CD4-positive, alpha-beta T cell treated with Interleukin-15 for 4 hours (primary cell): ENCODE measurements at places on chromosomes 5 and 9.

DNA sequence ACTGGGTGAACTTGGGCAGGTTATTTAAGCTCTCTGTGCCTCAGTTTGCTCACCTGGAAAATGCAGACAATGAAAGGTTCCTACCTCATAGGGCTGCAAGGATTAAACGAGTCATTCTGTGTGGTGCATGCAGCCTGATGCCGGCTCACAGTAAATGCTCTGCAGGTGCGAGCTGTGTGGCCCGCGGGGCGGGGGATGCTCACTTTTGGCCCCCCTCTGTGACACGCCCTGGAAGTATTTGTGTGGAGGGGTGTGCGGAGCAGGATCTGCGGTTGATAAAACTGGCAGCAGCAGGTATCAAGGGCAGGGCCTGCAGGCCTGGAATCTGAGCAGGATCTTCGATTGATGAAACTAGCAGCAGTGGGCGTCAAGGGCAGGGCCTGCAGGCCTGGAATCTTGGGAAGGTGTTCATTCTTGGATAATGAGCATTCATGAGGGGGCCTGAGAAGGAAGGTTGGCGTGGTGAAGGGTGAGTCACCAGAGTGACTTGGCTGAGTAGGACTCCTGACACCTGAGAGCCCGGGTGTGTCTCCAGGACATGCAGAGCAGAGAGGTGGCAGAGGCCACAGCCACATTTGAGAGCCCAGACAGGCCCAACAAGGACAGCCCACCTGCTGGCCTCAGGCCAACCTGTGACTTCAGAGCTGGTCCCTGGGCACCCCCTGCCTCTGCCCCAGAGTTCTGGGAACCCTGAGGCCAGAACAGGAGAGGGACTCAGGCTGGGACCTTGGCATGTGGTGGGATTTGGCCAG is 11.9 kb downstream of the UNC5A start:
- DNase-seq = no peak

DNA sequence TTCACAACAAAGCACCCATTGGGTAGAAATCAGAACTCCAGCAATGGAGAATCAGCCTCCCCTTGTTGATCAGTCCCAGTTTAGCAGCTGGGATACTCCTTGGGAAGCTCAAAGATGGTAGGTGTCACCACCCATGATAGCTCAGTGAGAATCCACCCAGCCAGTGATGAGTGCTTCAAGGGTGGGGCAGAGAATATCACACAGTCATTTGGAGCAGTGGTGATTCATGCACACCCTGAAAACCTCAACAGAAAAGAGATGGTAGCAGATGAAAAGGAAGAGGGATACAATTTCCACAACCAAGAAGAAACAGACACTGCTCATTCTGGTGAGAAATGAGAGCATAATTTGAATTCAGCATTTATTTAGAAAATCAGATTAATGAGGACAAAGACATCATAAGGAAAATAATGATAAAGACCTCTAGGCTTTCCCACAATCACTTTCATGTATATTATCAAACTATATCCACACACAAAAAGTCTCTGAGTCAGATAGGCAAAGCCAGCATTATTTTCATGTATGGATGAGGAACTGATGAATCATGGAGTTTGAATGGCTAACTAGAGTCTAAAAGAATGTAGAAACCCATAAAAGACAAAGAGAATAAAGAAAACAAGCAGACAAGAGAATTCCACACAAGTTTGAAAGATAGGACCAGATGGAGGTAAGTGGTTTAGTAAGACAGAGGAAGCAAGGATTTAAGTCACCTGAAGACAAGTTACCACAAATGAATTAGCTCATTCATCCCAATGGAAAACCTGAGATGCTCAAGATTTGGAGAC is 82.9 kb downstream of the FEM1C start:
- no peak for DNase-seq

DNA sequence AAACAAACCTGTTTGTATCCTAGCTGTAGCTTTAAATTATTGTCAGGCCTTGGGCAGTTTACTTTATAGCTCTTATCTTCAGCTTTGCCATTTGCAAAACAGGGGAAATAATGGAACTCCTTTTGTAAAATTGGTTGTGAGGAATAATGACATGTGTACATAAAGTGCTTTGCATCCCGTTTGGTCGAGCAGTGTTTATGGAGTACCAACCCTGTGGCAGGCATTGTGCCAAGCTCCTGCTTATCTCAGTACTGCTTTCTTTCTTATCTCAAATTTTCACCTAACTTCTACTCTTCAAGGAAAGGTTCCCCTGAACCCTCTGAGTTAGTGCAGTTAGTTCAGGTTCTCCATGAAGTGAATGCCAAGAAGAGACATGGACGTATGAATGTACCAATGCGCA is 9.4 kb upstream of the TENT2 start:
- DNase-seq = no peak

- DNase-seq = no peak
These were observed 19.9 kb downstream of the ELL2 start for GRCh38 chr5:95941756-95942155.

DNA sequence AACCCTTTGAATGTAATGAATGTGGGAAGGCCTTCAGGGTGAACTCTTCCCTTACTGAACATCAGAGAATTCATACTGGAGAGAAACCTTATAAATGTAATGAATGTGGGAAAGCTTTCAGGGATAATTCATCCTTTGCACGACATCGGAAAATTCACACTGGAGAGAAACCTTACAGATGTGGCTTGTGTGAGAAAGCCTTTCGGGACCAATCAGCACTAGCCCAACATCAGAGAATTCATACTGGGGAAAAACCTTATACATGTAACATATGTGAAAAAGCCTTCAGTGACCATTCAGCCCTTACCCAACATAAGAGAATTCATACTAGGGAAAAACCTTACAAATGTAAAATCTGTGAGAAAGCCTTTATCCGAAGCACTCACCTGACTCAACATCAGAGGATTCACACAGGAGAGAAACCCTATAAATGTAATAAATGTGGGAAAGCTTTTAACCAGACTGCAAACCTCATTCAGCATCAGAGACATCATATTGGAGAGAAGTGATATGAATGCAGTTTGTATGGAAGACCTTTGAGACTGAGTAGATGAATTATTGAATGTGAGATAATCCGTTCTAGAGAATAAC is 24.6 kb downstream of the ZNF454 start:
- no peak for DNase-seq

- DNase-seq = no peak
These were observed 7.2 kb downstream of the TLE1 start for GRCh38 chr9:81682177-81682576.

DNA sequence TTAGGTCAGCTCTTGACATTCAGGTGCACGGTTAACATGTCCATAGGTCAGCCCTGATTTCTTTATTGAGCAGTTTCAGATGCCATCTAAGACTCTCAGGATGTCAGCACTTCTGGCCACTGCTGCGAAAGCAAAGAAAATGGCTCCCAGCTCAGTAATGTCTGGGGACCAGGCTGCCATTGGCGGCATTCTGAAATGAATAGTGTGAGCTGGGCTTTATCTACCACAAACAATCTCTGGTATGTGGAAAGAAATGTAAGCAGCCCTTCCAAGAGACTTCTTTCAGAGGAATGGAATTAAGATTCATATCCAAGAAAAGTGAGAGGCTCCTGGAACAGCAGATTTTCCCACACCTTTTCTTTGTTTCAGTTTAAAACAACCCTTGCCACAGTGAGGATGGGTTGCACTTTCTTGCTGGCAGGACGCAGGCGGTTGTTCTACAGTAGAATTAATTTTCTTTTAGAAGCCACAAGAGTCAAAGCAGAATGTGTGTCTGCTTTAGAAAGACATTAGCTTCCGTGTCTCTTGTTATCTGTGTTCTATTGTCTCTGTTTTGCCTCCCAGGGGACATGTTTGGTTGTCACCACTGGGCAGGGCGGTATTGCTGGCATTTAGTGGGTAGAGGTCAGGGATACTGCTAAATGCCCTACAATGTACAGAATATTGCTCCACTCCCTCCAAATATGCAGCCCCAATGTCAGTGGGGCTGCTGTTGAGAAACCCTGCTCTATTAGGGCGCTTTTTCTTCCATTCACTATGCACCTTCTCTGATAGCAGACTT is 149.9 kb upstream of the ANKH start:
- DNase-seq = no peak

DNA sequence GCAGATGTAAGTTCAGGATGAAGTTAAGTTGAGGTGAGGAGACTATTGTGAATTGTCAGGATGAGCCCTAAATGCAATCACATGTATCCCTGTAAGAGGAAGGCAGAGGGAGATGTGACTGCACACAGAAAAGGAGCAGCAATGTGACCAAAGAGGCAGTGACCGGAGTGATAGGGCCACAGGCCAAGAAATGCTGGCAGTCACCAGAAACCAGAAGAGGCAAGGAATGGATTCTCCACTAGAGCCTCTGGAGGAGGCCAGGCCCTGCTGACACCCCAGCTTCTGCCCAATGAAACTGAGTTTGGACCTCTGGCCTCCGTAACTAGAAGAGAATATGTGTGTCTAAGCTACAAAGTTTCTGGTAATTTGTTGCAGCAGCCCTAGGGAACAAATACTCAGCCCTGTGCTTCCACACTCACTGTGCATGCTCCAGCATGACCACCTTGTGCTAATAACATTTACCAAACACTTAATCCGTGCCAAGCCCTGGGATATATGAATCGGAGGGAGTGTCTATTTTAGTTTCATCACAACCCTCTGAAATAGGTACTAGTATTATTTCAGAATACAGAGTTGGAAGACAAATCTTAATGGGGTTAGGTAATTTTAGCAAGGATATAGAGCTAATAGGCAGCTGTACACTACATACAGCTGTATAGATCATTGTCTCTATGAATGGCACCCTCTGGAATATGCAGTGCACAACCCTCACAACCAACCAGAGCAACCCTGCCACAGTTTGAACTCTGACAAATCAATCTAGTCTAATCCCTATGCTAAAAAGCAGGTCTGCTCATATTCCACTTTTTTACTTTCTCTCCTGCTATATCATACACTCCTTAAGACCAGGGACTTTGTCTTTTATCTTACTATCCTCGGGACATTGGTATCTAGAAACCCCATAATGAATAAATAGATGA is 7.8 kb upstream of the GPX8 start:
- no peak for DNase-seq

- DNase-seq = no peak
These were observed 347.0 kb downstream of the NTRK2 start for GRCh38 chr9:85016384-85017006.

GRCh38 chr9:127076860-127077643 is 45.4 kb downstream of the ANGPTL2 start:
- DNase-seq = no peak

DNA sequence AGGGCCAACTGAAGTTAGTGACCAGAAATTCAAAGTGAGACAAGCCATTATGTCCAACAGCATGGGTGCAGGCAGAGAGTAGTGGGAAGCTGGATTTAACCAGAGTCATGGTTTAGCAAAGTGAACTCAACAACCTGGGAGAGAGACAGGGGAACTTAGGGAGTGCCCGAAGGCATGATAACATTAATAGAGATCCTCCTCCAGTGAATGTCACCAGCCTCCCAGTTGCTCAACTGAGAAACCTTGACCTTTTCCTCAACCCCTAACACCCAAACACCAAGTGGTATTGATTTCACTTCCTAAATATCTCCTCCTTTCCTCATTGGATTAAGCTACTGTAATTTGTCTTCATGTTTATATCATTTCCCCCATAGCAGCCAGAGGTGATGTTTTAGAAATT is 42.6 kb downstream of the HMGCS1 start:
- no peak for DNase-seq

DNA sequence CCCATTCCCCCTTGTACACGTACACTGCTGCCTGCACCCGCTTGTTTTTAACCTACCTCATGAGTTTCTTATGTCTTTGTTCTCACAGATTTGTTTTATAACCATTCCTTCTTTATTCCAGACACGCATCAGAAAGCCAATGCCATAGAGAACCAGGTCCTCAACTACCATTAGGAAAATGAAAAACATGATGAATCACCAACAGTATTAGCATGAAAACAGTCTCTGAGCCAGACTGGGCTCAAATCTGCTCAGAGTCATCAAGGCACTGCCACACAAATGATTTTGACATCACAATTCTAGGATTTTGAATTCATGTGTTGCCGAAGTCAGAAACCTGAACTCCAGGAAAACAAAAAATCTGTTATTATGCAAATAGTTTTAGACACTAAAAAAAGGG is 394.1 kb upstream of the GRIA1 start:
- no peak for DNase-seq

DNA sequence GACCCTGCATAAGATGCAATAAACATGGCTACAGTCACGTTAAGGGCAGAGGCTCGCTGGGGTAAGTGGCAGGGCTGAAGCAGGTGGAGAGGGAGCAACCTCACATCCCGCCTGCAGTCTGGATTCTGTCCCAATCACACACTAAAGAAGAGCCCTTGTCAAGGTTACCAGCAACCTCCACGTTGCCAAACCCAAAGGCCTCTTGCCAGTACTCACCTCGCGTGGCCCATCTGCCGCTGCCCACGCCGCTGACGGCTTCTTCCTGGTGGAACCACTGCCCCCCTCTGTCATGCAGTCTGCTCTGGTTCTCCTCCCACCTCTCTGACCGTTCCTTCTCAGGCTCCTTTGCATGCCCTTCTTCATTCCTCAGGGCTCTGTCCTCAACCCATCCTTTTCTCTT is 8.8 kb downstream of the AQP7 start:
- DNase-seq = no peak
